ENCODE measurements at places on chromosomes 2 and 18. TPM values are rescaled to one million over a fixed set of nuclear protein-coding genes. Genes with fewer than 3 reads are reported as not detected.

- no peak for DNase-seq
These were observed 335 bp downstream of the TRAK2 start for GRCh38 chr2:201450954-201451291.

DNA sequence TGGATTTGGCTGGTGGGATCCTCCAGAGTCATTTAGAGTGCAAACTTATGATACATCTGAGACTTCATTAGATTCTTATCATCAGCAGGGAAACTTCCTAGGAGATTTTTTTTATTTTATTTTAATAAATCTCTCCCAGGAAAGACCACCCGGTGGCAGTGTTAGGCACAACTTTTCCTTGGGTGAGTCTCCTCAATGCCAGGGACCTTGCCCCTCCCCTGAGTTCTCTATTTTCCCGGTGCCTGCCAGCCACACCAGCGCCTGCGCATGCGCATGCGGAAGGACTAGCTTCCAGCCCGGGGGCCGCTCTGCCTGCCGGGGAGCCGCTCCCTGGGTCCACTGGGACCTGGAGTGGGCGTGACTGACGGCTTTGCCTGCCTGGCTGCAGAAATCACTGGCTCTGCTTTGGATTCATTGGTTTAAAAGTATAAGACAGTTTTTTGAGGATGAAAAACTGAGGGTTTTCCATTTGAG is 86.6 kb downstream of the TMEM182 start:
- no peak for DNase-seq

TOGARAM2 gene
- total RNA-seq, result not detected

- no peak for DNase-seq
These were observed 53.5 kb upstream of the FN1 start for GRCh38 chr2:215489288-215489848.

ABCG5 gene
- not detected for total RNA-seq

MEIS1 gene
- 0.23 TPM for total RNA-seq

- no peak for DNase-seq
These were observed 120.2 kb upstream of the MSH2 start for GRCh38 chr2:47282621-47283272.

- no peak for DNase-seq
These were observed 250.5 kb upstream of the NETO1 start for GRCh38 chr18:73118121-73118816.

Measured in epithelial cell of proximal tubule (primary cell).